ENCODE measurements at places on chromosomes 7 and 10.

DNA sequence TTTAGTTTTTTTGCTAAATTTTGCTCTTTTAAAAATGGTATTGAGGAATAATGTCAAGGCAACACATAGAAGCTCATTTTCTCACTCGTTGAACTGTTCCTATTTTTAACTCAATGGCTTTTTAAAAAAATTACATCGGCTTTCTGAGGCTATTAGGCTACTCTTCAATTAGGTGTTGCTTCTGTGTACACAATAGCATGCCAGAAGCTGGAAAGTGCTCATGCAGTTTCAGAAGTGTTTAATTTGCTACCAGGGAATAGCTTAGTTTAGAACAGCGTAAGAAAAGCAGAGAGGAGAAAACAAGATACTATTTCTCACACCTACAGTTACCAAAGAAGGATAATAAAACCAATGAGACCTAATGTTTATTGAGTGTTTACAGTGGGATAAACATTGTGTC is 157.4 kb downstream of the NXPH1 start:
- no peak for DNase-seq

DNA sequence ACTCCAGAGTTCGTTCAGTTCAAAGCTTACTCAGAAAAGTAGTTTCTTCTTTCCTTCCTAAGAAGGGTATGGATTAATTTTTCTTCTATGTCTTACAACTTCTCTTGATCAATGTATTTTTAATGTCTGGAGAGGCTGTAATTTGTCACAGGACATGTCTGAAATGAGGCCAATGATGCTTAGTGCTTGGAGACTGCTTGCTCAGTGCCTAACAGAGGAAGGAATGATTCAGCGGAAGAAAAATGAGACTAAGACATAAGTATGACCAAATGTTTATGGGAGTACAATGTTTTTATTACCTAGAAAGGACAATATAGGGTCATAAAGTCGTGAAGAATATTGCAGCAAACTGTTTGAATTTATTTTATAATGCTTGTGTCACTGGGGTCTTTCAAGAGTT is 43.3 kb downstream of the GPR37 start:
- DNase-seq: no peak

DNA sequence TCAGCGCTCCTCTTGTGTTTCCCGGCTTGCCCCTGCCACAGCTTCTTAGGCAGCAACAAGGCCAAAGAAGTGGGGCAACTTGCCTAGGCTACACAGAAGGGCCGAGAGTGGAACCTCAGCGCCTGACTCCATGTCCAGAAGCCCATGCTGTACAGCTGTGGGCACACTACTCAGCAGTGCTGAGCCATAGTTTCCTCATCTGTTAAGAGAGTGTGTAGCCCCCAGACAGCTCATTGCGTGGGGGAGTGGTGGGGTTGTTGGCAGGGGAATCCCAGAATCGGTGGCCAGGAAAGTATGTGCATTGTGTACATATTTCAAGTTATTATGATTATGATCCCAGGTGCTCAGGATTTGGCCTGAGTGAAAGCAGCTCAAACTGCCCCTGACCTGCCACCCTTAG is 96.2 kb downstream of the CDH23 start:
- DNase-seq: no peak

GRCh38 chr7:516216-516605 is 3.4 kb downstream of the PDGFA start:
- no peak for DNase-seq

GRCh38 chr10:59995862-59996261 is 89.5 kb upstream of the CCDC6 start:
- DNase-seq: no peak

DNA sequence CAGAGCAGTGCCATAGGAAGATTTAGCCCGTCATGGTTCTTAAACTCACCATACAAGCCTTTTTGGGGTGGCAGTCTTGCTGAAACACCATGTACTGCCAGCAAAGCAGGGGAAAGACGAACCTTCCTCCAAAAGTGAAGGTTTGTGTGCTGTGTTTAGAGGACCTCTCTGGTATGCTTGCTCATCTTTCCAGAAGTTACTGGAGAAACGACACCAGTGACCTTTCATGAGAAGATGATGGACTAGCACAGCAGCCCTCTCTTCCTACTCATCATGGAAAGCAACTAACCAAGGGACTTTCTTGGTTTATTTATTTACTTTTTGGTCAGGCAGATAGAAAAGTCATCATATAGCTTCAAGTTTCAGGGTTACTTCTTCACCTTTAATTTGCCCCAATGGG is 247.4 kb downstream of the PTEN start:
- DNase-seq: no peak

- no peak for DNase-seq
Measured at GRCh38 chr7:99139036-99139435, 4.9 kb downstream of the SMURF1 start.

DNA sequence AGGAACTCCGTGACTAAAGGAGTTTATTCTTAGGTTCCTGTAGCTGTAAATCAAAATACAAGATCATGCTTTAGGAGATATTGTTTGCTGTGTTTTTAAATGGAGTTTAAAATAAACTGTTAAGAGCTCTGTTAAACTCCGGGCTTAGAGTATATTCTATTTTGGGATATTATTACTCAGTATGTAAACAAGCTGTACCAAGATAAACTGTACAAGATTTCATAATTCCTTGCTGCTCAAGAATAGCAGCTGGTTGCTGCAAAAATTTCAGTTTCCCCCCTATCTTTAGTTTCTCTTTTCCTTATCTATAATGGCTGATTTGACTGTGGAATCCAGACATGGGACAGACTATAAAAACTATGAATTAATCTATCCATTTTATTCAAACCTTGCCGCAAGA is 215.7 kb downstream of the HTR7 start:
- DNase-seq: no peak

DNA sequence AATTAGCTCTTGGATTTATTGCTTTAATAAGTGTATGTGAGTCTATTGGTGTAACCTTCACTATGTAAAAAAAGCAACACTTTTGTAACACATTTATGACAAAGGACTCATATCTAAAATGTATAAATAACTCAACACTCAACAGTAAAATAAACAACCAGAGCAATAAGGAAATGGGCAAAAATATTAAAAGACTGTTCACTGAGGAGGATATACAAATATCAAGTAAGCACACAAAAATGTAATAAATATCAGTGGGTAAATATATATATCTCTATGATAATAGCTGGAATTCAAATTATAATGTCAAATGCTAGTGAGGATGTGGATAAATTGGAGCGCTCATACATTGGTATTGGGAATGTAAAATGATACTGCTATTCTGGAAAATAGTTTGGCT is 53.0 kb downstream of the HDAC9 start:
- no peak for DNase-seq

DNA sequence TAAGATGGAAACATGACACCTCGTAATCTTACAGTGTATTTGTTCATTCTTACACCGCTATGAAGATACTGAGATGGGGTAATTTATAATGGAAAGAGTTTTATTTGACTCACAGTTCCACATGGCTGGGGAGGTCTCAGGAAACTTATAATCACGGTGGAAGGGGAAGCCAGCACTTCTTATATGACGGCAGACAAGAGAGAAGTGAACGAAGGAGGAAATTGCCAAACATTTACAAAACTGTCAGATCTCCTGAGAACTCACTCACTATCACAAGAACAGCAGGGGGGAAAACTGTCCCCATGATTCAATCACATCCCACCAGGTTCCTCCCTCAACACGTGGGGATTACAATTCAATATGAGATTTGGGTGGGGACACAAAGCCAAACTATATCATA is 282.3 kb downstream of the HGF start:
- DNase-seq: no peak

DNA sequence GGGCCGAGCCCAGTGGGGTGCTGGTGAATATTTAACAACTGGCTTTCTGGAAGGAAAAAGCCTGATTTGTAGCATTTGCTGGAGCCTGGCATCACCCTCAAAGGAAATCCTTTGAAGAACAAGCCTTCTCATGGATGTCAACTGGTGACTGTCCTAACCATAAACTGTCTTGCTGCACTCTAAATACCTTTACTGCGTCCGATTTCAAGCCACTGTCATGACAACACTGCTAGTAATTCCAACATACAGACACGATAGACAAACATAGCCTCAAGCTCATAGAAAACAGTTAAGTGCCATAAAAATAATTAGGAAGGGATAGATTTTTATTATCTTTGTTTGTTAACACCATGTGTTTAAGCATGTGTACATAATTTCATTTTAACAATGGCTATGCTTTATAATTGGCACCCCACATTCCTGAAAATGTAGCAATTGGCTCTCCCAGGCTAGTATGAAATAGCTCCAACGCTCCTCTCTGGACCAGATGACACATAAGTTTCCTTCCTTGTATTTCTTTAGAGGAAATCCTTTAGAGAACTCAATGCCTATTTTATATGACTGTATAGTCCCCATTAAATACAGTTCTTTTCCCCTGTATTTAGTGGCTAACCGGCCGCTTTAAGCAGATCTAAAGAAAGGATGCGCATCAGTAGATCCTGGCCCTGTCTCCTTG is 273.4 kb downstream of the PRPF18 start:
- DNase-seq: no peak

DNA sequence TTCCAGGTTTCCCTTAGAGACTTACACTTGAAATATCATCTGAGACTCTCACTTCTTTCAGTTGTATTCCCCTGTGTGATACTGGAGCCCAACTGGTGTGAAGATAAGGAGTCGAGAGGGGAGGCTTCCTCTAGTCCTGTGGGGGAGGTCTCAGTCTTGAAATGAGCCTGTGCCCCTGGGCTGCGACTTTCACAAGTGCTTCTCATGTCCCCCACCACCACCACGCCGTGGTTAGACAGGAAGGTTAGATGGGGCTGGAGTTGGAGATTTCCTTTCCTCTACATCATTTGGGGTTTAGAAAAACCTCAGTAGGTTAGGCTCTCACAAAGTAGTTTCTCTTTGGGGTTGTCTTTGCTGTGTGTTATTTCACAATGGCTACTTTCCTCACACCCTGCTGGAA is 25.6 kb upstream of the MKX start:
- no peak for DNase-seq

GRCh38 chr7:139830782-139831501 is 1.9 kb downstream of the TBXAS1 start:
- no peak for DNase-seq

DNA sequence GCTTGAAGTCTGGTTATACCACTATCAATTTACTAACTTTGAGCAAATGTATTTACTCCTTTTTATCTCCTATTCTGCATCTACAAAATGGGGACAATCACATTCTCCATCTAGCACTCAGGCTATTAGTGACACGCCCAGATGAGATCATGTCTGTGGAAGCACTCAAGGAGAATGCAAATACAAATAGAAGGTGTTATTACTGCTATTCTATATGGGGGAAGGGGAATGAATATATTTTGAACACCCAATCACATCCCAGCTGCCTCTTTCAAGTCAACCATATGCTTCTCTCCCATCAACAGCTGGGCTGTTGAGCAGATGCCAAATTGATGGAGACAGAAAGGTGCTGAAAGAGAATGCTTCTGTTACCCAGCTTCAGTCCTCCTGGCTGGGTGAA is 23.5 kb downstream of the SGMS1 start:
- DNase-seq: no peak

GRCh38 chr10:122505011-122505410 is 43.7 kb downstream of the HTRA1 start:
- DNase-seq: no peak

GRCh38 chr7:129479831-129480230 is 22.5 kb upstream of the SMKR1 start:
- DNase-seq: no peak

DNA sequence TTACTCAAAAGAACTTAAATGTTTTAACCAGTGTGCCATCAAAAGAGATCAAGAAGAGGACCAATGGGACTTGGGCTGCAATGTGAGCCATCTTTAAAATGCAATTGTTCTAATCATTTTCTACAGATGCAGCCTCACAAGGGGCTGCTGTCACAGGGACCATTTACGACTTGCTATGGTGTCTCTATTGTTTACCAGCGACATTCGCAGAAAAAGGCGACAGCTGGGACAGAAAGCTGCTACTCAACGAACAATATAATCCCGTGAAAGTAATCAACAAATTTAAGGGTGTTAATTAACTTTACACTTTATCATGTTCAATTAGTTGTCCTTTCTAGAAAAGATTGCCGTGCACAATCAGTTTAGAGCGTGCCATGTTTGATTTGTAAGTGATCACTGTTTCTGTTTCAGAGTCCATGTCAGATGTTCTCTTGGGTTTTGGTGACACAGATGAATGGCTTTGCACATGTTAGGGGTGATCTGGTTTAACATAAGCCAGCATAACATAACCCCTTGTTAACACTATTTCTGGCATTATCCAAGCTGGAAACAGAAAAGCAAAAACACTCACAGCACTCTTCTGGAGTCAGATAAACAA is 110.8 kb downstream of the HIBADH start:
- DNase-seq: no peak

DNA sequence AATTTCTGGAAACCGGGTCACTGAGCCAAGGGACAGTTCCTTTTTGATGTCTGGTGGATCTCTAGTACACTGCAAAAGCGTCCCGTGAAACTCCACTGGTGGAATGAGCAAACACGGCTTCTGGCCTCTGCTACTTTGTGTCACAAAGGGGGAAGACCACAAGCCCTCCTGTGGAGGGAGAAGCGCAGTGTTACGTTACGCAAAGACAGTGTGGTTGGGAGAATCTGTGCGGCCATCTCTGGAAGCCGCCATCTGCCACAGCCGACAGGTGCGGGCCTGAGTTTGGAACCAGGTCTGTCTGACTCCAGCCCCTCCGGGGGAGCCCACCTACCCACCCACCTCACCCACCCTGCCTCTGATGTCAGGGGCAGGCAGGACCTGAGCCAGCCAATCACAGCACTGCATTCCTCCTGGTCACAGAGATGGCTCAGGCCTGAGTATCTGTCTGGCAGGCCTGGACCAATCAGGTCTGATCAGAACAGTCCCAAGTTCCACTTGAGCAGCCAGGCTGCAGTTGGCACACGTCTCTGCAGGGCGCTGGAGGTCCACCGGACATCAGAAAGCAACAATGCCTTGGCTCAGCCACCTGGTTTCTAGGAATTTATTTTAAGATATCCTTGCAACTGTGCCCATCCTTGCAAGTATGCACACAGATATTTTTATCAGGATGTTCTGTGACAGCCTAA is 3.0 kb upstream of the CYP2W1 start:
- no peak for DNase-seq

DNA sequence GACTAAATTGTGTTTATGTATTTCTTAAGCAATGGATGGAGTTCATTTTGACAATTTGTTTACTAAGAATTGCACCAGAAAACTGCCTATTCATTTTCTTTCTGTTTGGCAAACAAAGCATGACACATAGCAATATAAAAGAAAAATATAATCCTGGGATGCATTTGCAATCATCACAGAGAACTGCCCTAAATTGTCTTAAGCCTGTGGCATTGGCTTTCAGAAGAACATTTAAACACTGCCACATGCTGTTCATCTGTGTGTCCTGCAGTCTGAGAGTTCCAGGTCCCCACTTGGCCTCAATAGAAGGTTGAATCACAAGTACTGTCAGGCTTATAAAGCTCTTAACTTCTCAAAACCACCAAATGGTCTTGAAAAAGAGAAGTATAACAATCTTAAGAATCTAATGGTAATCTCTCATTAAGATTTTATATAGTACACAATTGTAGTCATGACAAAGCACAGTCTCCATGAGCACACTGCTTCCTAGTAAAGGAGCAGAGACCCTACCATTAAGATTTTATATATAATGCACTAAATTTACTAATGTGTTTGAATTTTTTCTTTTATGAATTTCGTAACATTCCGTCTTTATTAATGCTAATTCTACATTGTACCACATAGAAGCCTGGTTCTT is 29.9 kb downstream of the RNLS start:
- no peak for DNase-seq
